ENCODE measurements at places on chromosomes 11 and 22.

- no peak for DNase-seq
Measured at GRCh38 chr11:10608584-10608983, 40.1 kb upstream of the LYVE1 start.

DNA sequence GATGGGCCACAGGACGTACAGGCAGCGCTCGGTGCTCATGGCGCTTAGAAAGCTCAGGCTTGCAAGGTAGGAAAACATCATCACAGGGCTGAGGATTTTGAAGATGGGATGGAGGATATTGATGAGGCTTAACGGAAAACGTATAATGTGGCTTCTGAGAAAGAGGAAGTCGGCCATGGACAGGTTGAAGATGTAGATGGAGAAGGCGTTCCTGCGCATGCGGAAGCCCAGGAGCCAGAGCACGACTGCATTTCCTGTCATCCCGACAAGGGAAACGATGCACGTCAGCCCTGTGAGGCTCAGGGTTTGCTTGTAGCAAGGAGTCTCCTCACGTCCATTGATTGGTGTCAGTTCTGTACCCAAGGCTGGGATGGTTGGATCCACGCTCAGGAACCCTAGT lies 17.4 kb upstream of the MRGPRX1 start:
- no peak for DNase-seq

DNA sequence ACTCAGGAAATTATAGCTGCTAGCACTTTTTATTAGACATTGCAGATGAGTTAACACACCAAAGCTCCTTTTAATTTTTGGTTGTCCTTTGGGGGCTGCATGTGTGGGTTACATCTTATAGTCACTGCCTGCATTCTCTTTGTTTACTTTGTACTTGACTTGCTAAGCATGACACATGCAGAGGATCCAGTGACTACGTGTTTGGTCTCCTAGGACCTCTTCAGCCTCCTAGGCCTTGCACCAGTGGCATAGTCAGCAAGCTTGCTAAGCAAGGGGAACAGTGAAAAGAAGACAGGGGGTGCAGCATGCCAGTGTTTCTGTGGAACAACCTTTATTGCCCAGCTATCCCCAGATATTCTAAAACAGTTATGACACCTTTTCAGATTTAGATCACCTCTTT lies 108.2 kb downstream of the PAX6 start:
- DNase-seq: no peak

GRCh38 chr11:75145196-75145971 lies 5.5 kb upstream of the SLCO2B1 start:
- DNase-seq: no peak

- no peak for DNase-seq
Measured at GRCh38 chr11:11370962-11371303, 17.9 kb upstream of the CSNK2A3 start.

All from activated CD4-positive, CD25-positive, alpha-beta regulatory T cell treated with anti-CD3 and anti-CD28 coated beads, Interleukin-2, amount 50 U/mL, for 16 hours (primary cell).